Right lobe of liver (tissue), 6 donors: ENCODE measurements at places on chromosomes 1 and 21. TPM values are rescaled to one million over a fixed set of nuclear protein-coding genes. Genes with fewer than 3 reads are reported as not detected.

The KIF21B gene
- 1.7 TPM for total RNA-seq

The KMO gene
- total RNA-seq, result 28.6 TPM

The ABCG1 gene
- 9.8 TPM for total RNA-seq

- H3K4me3 ChIP-seq, result no peak overlapping the region
- H3K4me1 ChIP-seq, result no peaks in the 10 kb centered on the region
- no peaks in the 10 kb centered on the region for H3K36me3 ChIP-seq
Observed at GRCh38 chr1:50447961-50448360, 24.7 kb upstream of the DMRTA2 start.

- no peak overlapping the region for H3K4me3 ChIP-seq
- H3K36me3 ChIP-seq, result no peaks in the 10 kb centered on the region
- H3K27ac ChIP-seq, result no peak overlapping the region
- no peaks in the 10 kb centered on the region for H3K4me1 ChIP-seq
- DNase-seq, result no peak
- no peaks in the 10 kb centered on the region for H3K27me3 ChIP-seq
Observed at GRCh38 chr1:53316766-53317581, 10.9 kb downstream of the LRP8 start.

DNA sequence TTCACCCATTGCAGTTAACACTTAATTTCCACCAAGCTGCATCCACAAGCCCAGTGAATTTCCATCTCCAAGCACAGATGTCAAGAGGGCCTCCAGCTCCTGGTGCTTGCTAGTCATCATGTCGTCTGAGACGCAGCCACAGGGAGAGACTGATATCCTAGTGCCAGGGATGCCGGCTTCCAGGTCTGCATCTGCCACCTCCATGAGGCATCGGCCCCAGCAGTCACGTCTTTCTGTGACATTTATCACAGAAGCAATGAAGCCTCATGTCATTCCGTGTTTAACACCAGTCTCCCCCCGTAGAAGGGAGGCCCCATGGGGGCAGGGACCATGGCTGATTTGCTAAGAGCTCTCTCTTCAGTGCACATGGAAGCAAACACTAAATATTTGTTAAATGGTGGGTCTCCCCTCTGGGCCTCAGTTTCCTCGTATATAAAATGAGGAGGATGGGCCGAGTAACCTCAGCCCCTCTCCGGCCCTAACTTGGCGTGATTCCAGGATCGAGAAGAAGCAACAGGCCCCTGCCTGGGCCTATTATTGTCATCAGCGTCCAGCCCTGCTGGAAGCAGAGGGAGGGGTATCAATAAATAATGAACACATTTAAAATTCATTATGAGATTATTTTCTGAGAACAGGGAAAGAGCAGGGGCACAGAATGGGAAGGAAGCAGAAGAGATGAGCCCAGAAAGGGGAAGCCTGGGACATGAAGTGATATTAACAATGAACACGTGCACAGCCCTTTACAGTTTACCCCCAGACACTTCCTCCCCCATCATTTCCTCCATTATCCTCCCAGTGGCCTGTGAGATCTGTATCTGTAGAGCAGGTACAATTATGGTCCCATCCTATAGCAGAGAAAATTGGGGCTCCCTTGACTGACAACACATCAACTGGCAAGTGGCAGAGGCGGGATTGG lies 837 bp upstream of the C1QB start:
- no peak for DNase-seq
- no peak overlapping the region for H3K4me3 ChIP-seq
- H3K4me1 ChIP-seq, result no peaks in the 10 kb centered on the region
- no peaks in the 10 kb centered on the region for H3K27me3 ChIP-seq

The SUSD4 gene
- 4.1 TPM for total RNA-seq
